ENCODE measurements at places on chromosomes 4 and X.

DNA sequence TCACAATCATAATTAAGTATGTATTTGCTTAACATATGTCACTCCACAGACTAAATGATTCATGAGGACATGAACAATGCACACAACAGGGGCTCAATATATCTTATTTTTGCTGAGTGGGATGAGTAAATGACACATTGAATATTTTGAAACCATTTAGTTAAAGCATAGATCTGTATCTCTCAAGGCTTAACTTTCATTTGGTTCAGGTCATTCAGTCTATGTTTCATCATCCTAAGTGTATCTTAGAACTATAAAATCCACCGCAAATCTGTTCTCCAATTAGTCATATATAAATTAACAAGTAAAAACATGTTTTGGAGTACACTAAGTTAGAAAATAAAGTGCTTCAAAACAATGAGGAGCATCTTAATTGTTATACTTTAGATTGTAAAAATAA, 45.8 kb downstream of the AREG start:
- DNase-seq: no peak

- no peak for DNase-seq
Measured at GRCh38 chr4:146176891-146177290, 1.4 kb downstream of the LSM6 start.

DNA sequence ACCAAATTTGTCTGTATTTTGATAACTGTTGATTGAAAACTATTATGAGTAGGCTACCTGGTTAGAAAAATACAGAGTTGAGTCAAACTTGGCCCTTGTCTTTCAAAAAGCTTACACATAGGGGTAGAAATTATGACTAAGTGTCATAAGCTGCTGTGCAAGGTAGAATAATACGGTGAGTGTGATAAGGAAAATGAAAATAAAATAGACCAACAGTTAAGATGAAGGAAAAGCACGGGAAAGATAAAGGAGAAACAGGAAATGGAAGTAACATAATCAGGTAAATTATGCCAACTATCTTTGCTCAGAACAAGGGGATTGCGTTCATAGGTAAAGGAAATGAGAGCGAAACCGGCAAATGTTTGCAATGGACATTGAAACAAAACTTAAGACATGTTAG, 302.5 kb downstream of the PCDH7 start:
- no peak for DNase-seq

- DNase-seq: no peak
Measured at GRCh38 chrX:139290310-139290709, 240.2 kb upstream of the F9 start.

DNA sequence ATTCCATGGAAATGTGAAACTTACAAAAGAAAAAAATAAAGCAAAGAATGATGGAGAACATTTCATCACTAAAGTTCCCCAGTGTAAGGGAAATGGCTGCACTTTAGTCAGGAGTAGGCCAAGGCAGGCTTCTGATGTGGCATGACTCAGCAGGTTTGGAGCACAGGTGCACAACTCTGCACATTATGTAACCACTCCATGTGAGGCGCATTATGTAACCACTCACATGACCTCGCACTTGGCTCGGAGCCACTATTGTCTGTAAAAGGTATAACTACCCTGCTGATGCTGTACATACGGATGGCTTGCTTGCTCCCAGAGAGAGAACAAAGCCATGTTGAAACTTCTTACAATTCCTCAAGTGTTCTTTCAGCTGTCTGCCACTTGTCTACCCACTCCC, 727.6 kb downstream of the TRAM1L1 start:
- DNase-seq: no peak

Data from stimulated activated CD4-positive, alpha-beta T cell treated with anti-CD3 and anti-CD28 coated beads, Interleukin-1b, Interleukin-23, amount 100 ng/mL, for 1 hour (primary cell).